Germinal center (tissue), 1 donor: ENCODE measurements at places on chromosomes 5 and 9.

DNA sequence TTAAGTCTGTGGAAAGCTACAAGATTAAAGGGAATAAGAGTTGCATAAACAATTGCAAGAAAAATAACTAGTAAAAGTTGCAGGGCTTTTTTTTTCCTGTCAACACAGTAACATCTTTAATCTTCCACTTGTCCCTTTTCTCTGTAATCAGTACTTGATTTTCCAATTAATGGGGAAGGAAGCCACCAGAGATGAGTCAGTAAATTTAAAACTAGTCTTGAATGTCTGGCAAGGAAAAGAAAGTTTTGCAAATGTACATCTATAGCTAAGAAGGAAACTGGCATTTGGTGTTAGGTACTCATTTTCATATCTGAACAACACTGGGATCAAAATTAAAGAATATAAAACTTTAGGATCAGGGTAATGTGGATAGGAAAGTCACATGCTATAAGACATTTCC, 17.1 kb downstream of the DAP start:
- no peak for DNase-seq

DNA sequence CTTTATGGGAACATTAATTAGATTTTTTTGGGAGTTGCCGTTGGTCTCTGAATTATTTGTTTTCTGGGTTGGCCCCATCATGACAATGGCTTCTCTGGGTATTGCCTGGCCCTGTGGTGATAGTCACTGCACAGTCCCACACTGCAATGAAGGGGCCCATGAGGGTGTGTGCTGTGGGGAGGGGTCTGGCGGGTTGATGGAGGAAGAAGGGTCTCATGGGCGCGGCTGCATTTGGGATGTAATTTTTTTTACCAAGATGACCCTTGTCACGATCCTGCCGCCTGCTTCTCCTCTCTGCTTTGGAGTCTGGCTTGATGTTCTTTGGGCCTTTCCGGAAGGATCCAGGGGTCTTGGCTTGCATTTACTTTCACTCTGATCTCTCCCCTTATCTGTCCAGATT, 44.1 kb downstream of the WNK2 start:
- no peak for DNase-seq

- no peak for DNase-seq
Observed at GRCh38 chr9:74760031-74760700, 127.6 kb downstream of the TRPM6 start.

DNA sequence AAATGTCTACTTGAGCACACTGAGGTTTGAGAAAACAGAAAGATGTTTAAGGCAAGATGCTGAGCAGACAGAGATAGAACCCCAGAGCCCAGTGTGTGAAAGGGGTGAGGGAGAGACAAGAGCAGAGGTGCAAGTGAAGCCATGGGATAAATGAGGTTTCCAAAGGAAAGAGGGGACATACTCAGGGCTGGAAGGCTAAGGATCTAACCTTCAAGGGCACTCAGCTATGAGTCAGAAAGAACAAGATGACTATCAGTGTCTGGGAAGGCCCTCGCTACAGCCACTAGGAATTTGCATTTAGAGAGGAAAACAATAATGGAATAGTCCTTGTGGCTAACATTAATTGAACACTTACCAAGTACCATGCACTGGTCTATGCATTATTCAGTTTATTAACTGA, 113.7 kb downstream of the HTR4 start:
- no peak for DNase-seq

- no peak for DNase-seq
Observed at GRCh38 chr5:179817470-179817840, 3.2 kb upstream of the SQSTM1 start.

GRCh38 chr5:63878788-63879187, 83.5 kb downstream of the HTR1A start:
- DNase-seq: no peak

- no peak for DNase-seq
Observed at GRCh38 chr5:55577353-55578060, 42.7 kb upstream of the PLPP1 start.

DNA sequence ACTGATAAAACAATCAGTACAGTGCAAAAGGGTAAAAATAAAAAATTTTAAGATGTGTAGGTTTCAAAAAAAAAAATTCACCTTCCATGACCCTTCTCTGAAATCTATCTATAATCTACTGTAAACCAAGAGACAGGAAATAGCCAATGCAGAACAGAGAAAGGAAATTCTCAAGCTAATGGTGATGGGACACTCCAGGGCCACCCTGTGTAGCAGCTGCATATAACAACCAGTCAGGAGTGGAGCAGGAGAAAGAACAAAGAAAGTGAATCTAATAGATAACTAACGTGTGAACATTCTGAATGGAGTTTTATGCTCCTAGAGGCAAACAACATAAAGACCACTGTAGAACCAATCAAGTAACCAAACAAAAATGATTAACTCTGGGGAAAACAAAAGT, 16.6 kb downstream of the SPTLC1 start:
- DNase-seq: no peak

DNA sequence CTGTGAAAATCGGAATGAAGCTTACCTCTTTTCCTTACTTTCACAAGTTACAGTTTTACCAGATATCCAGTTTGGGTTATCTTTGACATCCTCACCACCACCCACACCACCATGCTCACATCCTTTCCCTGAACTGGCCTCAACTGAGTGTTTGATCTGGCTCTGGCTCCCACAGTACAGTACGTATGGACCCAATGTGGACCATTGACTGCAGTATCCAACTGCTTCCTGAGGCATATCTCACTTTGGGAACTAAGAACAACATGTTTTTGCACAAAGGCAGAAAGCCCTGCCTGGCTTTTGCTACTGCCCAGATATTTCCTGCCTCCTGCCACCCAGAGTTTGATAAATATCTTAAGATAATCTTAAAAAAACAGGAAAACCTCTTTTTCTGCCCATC, 1232.0 kb upstream of the CDH18 start:
- DNase-seq: no peak

GRCh38 chr9:111393971-111394370, 63.9 kb upstream of the OR2K2 start:
- no peak for DNase-seq

DNA sequence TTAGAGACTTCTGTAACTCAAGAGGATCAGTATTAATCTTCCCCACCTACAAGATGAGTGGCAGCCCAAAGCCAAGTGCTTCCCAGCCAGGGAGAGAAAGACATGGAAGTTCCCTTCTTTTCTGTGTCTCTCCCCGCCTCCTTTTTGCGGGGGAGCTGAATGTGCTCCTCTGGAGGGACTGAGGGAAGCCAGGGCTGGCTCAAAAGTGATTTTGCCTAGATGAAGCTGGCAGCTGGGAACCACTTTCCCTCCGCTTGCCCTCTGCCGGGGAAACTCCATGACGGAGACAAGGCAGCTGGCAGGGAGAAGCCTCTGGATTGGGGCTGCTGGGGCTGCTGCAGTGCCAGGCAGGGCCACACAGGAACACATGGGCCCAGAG, 24.4 kb downstream of the EGR1 start:
- DNase-seq: no peak

- no peak for DNase-seq
Observed at GRCh38 chr9:19788614-19789271, at the start of gene SLC24A2. Gene SLC24A2, minus strand, starts transcription at chr9:19789037.

- peak; percentile 27 for DNase-seq
Observed at GRCh38 chr9:71549023-71549422, 219.3 kb downstream of the CEMIP2 start.

- DNase-seq: no peak
Observed at GRCh38 chr9:113573046-113573958, 109.8 kb downstream of the RGS3 start.

- DNase-seq: no peak
Observed at GRCh38 chr9:5834214-5834613, 1.3 kb upstream of the ERMP1 start.

GRCh38 chr9:135698767-135699166, 514 bp downstream of the SOHLH1 start:
- no peak for DNase-seq

GRCh38 chr5:145925803-145926202, 10.6 kb upstream of the SH3RF2 start:
- DNase-seq: no peak

DNA sequence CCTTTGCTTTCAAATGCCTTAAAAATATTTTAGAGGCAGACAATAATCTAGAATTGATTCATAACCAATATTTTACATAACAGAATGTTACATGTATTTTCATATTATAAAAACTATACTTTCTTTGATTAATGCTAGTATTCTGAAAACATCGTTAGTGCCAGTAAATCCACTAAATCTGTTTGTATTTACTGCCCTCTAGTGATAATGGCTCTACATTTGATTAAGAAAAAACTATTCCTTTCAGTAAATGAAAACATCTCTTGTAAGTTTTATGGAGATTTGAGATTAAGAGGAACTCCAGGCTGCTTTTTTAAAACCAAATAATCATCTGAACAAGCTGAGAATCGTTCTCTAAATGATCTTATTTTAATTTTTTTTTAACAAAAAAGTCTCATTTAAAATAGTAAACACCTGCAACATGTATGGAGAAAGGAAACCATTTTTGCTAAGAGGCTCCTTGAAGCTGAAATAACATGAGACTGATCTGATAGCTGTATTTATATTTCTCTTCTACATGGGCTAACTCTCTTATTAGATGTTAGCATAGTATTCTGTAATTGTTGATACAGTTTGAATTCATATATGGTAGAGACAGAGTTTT, 424.7 kb downstream of the RAB3C start:
- DNase-seq: peak; percentile 18

GRCh38 chr5:180143656-180144364, 65.2 kb downstream of the RASGEF1C start:
- DNase-seq: no peak

GRCh38 chr5:52582313-52582712, 205.4 kb upstream of the ITGA1 start:
- DNase-seq: no peak

GRCh38 chr9:40907657-40908624, 220.5 kb downstream of the FOXD4L6 start:
- no peak for DNase-seq

DNA sequence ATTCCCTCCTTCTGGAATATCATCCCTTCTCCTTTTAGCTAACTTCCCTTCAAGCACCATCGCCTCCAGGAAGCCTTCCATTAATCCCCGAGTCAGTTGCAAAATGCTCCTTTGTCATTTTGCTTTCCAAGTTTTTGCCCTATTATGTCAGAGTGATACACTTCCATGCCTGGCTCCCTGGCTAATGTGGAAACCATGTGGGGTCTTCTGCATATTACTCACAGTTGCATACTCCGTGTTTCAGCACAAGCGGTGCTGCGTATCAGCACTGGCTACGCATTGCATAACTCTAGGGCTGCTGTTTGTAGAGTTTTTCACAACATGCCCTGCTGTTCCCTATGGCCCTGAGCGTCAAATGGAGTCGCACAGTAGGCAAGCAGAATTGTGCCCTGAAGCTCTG, 1.9 kb downstream of the TEX53 start:
- DNase-seq: no peak

DNA sequence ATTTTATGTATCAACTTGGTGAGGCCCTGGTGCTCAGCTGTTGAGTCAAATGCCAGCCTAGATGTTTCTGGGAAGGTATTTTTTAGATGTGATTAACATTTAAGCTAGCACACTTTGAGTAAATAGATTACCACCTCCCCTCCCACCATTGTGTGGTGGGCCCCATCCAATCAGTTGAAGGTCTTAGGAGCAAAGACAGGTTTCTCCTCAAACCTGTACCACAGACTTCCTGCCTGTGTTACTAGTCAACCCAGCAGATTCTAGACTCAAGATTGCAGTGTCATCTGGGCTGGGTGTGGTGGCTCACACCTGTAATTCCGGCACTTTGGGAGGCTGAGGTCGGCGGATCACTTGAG, 33.8 kb downstream of the MRPL36 start:
- no peak for DNase-seq

- DNase-seq: no peak
Observed at GRCh38 chr5:68187268-68188055, 28.1 kb upstream of the PIK3R1 start.

DNA sequence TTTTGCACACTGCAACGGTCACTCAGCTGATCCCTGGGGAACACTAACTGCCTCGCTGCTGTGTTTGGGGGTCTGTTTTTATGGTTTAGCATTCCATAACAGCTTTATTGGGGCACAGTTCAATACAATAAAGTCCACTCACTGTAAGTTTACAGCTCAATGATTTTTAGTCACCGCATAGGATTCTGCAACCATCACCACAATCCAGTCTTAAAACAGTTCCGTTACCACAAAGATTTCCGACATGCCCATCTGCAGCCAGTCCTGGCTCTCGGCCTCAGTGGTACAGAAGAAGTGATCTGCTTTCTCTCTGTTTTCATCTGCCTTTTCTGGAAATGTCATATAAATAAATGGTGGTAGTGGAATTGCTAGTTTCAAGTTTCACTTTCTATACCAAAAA, 23.6 kb downstream of the OR2V2 start:
- DNase-seq: no peak

GRCh38 chr5:142316051-142316450, 8.8 kb downstream of the SPRY4 start:
- DNase-seq: no peak

GRCh38 chr5:5583832-5584231, 161.4 kb downstream of the ICE1 start:
- DNase-seq: no peak

GRCh38 chr5:124240732-124241131, 505.7 kb downstream of the ZNF608 start:
- no peak for DNase-seq

DNA sequence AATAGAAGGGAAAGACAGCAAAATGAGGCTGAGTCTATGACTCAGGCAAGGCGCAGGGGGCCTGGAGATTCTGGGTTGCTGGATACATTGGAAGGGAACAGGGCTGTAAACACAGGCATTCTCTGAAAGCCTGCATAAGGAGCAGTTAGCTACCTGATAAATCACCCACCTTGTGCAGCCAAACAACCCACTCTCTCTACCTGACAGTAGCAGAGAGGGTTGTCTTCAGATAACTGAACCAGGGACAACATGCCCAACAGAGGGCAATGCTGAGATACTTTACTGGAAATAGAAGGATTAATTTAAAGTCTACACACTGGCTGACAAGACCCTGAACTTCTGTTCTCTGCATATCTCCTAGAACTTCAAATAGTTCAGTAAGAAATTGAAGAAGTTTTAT, 161.6 kb downstream of the KCTD16 start:
- peak; percentile 14 for DNase-seq

DNA sequence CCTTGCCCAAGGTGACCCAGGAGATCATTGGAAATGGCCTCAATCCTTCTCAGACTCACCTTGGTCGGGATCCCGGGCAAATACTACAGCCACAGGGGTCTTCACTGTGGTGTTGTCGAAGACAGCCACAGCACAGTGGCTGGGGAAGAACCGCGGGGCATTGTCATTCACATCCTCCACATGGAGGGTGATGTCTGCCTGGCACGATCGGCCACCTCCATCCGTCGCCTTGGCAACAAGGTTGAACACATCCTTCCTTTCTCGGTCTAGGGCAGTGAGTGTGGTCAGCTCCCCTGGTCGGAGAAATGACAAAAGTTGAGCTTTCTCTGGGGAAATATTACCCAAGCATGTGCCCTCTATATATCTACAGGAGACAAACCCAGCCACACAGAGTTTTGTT, 56.8 kb downstream of the FAT2 start:
- no peak for DNase-seq
